ENCODE measurements at places on chromosomes 3 and 15. TPM values are rescaled to one million over a fixed set of nuclear protein-coding genes. Genes with fewer than 3 reads are reported as not detected.
A peak's percentile ranks its signal among the peaks of the same experiment; 100 is the strongest.

The DNAH12 gene
- total RNA-seq: 0.08 TPM

DNA sequence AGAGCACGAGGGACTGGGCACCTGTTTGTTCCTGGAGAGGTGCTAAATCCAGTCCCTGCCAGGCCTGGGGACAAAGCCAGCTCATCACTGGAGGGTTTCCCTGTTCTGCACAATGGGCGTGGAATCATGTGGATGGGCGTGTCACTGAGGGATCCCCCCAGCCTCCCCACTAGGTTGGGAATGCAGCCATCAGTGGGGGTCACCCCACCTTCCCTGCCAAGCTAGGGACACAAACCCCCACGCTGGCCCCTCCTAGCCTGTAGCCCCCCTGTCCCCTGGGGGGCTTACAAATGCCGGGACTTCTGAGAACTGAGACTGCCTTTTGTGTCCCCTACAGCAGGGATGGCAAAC, 61.9 kb downstream of the NSMCE3 start:
- no peak for DNase-seq

GRCh38 chr3:79396595-79396994, 371.2 kb downstream of the ROBO1 start:
- DNase-seq: no peak

DNA sequence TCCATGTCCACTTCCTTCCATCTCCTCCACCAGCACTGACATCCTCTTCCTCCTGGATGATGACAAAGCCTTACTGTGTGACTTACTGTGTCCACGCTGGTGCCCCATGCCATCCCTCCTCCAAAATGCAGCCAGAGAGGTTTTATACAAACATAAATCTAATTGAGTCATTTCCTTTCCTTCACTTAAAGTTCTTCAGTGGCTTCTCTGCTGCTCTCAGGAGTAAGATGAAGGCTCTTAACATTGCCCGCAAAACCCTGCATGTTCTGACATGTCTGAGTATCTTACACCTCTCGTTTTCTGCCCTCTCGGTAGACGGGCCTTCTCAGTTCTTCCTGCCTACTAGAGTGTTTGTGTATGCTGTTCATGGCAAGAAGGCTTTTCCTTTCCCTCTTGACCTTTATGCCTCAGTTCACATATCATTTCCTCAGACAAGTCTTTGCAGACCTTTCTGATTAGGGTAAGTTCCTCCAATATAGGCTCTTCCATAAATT, 175.5 kb downstream of the CFAP20DC start:
- DNase-seq: no peak

DNA sequence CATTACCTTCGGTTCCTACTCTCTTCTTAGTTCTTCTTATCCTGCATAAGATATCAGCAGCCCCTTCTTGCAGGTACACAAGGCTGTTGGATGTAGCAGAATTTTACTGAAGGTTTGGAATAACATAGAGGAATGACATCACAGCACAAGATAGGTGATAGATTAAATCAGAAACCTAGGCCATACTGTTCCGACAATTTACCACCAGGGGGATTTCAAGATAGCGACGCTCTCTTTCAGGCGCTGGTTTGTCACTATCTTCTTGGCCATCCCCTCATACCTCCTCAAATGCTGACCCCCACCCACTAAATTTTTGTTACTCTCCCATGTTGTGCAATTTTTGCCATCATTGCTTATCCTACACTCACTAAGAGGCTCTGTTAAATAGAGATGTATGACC, 3.5 kb downstream of the SIDT1 start:
- DNase-seq: no peak

DNA sequence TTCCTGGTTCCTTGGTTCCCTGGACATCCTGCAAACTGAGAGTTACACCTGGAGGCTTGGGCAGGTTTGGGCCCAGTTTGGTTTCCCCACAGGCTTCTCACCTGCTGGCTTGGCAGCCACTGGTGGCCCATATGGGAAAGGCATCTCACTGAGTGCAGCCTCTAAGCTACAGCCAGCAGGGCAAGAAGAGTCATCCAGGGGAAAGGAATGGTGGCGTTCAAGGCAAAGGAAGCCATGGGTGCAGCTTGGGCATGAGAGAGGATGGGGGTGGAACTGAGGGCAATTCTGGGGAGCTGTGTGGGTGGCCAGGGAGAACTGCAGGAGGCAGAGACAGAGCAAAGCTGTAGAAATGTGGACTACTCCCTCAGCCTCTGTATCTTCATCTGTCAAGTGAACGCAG, 106.4 kb downstream of the EPHB1 start:
- no peak for DNase-seq

DNA sequence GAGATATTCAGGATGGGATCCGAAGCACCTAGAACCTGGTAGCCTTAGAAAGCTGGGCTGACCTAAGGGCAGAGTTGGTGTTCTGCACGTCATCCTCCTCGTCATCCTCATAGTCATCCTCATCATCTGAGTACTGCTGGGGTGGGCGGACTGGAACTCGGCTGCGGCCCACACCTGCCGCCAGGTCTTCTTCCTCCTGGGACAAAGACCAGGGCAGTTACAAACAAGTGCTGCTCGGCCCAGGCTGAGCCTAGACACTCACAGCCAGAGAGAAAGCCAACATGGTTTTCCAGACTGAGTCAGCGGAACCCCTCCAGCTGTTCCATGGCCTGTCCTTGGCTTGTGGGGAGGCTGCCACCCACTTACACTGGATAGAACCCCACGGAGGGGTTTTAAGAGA, 40.5 kb downstream of the SEMA3G start:
- no peak for DNase-seq

DNA sequence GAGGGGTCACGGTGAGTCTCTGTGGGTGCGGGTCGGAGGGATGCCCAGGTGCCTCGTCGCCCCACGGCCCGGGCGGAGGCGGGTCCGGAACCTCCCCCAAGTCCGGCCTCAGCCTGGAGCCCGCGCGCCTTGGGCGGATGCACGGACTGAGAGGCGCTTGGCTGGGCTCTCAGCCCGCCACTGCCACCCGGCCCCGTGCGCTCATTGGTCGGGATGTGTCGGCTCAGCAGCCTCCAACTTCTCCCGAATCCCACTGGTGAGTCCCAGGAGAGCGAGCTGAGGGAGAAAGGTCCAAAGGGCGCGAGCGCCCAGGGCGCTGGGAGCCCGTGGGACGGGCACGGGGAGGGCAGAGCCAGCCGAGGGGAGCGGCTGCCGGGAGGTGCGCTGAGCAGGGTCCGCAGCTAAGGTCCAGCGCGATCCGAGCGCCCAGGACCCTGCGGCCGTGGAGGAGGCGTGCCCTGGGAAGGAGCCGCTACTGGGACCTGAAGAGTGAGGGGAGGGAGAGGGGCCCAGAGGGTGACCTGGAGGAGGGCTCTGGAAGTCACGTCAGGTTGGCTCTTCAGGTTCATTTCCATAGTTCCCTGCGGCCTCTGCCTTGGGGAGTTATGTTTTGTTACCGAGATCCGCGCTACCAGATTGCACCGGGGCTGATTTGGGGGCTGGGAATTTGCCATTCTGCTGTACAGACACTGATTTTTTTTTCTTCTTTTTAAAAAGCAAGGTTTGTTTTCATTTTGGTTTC, at the start of gene MME:
TSS of gene MME (plus strand) at position 574 of the 742 bp plus-strand sequence. CDS start 3,849 bp downstream, outside the sequence.
- no peak for DNase-seq

- peak; percentile 76 for DNase-seq
Measured at GRCh38 chr15:83092309-83092976, 15.0 kb upstream of the TM6SF1 start.

DNA sequence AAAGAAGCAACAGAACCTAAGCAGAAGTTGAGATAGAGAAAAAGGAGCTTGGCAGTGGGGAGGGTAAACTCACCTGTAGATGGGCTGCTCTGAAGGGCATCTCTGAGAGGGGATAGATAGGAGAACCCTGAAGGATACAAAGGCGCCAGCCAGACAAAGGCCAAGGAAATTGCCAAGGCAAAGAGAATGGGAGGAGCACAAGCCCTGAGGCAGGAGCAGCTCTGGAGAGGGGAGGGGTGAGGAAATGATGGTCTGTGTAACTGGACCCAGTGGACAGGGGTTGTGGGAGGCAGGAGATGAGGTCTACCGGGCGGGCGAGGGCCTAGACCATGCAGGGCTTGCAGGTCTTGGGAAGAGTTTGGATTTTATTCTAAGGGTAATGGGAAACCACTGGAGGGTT, 2.3 kb upstream of the PDIA5 start:
- no peak for DNase-seq

All from right atrium auricular region (tissue), 2 donors.